ENCODE measurements at places on chromosomes 2 and 18.
A peak's percentile ranks its signal among the peaks of the same experiment; 100 is the strongest.

DNA sequence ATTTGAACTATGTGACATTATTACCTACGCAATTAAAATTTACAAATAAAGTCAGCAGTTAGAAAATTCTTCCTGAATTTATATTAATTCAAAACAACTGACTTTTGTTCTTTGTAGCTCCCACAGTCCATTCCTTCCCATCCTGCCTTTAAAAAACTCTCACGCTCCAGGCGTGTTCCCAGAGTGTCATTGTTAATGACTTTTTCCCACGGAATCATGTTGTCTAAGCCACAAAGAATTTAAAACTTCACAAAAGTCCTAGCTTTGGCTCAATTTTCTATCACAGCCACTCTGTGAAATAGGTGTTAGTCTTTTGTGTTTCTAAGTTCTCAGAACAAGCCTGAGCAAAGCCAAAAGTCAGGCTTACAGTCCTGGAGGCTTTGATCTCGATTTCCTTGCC lies 26.5 kb downstream of the SLC1A4 start:
- no peak for DNase-seq

DNA sequence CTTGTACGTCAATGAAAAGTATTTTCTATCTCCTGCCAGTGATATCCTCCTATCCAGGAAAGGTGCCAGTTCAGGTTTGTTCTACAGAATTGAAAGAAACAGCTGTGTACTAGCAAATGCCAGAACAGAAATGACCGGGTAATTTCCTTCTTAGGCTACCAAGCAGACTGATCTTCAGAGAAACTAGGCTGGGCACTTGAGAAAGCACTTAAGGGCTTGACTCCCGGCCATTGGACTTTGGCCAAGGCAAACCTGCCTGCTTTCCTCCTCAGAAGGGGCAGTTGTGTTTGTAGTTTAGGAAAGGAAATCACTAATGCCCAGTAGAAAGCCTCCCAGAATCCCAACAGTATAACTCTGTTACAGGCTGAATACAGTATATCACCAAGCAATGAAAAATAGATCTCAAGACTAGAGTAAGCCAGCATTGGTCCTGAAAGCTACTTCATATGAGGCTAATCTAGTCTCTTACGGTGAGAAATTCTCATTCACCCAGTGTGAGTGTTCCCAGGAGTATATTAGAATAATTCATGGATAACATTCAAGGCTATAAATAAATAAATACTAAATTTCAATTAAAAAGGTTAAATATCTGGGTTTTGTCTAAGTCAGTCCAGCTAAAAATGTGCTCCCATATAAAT lies 43.0 kb upstream of the COL5A2 start:
- no peak for DNase-seq

DNA sequence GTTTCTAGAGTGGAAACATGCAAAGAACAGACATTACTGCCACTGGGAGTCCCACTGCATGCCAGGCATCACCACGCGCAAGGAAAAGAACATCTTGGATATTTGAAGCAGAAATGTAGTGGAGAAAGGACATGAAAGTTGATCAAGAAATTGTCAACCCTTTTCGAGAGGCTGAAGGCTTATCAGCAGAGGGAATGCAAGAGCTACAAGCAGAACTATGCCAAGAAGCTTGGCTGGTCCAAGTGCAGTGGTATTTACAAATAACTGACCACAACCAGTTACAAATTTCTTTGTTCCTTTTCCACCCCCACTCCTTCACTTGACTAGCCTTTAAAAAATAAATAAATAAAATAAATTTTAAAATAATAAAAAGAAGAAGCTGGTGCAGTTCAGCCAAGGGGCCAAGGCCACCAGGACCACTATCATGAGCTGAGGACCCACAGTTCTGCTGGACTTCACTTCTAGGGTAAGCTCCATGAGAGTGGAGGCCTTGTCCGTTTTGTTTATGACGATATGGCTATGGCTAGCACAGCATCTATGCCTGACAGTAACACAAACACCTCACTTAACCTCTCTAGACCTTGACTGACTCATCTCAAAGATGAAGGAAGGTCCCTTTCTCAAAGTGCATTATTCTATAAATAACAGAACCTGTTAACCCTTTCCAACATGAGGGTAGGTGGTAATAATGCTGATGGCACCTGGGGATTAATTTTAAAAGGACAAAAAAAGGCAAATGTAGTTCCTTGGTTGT lies 20.9 kb downstream of the MARCHF4 start:
- DNase-seq, result no peak

DNA sequence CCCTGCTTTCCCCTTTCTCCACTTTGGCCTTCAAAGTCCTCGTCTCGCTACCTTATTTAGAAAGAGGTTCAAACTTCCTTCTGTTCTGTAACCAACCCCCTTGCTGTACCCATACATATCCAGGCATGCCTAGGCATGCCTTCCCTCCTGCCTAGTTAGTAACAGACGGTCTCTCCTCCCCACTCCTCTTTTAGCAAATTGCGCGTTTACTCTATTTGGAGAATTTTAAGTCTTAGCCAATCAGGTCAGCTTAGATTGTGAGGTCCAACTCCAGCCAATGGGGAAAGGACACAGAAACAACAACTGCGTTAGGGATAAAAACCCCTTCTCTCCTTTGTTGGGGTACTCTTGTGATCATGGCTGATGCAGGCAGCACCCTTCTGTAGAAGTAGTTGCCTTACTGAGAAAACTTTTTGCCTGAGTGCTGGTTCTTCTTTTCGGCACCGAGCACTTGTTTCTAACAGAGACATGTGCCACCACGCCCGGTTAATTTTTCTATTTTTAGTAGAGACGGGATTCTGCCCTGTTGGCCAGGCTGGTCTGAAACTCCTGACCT lies 85.9 kb upstream of the FOXI3 start:
- DNase-seq, result no peak

- DNase-seq, result no peak
These were observed 36.9 kb upstream of the EPAS1 start for GRCh38 chr2:46260305-46260704.

- DNase-seq, result no peak
These were observed 174.6 kb downstream of the HAUS1 start for GRCh38 chr18:46278481-46279465.

DNA sequence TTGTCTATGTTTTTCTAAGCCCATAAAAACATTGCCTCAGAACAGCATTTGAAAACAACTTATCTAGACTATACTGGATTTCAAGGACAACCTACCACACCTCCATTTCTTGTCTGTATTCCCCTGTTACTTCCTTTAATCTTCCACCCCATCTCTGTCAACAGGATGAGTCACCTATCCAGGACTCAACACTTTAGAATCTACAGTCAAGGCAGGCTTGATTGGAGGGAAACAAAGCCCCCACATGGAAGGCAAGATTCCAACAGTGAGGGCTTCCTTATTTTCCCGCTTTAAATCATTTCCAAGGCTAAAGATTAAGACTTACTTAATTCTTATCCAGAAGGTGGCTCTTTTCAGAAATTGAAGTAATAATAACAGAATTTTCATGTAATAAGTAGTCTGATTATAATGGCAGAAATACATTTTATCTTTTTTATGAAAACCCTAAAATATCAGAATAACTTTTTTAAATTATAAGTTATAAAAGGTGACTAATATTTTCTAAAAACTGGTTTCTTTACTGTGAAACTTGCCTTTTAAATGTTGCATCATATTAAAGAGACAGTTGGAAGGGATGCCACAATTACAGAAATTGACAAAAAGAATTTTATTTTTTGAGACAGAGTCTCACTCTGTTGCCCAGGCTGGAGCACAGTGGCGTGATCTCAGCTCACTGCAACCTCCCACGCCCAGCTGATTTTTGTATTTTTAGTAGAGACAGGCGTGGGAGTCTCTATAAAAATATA lies 138.7 kb upstream of the CCDC150 start:
- DNase-seq, result no peak

- no peak for DNase-seq
These were observed 131.5 kb downstream of the SOCS6 start for GRCh38 chr18:70420146-70420898.

GRCh38 chr2:7969756-7970515 lies 711.9 kb upstream of the ID2 start:
- no peak for DNase-seq

DNA sequence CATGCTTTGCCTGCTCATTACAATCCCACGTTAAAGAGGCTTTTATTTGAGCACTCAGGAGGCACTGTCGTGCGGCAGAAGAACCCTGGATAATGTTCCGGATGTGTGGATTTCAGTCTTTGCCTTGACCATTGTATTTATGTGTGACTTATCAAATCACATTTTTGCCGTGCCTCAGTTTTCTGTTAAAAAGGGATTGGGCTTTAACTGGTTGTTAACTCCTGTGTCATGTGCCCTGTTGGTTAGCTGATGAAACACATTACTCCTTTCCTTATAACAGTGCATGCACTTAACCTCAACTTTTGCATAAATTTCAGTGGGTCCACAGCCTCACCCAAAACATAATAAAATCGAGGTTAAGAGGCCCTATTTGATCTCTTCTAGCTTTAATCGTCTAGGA lies 52.7 kb downstream of the NAB1 start:
- DNase-seq, result no peak

DNA sequence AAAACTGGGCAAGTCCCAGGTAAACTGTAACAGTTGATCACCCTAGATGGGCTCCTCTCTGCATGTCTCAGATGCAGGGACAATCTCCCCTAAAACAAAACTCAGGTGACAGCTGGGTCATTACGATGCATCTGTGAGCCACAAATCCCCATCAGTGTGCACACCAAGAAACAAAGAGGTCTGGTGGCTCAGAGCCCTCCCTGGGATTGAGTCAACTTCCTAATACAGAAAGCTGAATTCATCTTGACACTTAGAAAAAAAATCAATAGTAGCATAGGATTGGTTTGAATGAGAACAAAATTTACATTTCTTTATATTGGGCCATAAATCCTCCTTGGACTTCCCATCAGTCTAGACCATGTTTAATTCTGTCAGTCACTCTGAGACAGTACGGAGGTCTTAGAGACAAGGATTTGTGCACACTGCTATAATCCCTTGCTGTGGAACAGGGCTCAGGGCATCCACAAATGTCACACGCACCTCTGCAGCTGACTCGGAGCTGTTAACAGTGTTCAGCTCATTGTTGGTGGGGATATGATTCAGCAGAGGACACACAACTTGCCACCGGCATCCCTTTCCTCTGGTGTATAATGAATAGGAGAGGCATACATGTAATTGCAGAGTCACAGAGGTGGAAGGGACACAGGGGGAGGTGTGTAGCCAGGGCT lies 44.5 kb upstream of the DAPL1 start:
- no peak for DNase-seq

DNA sequence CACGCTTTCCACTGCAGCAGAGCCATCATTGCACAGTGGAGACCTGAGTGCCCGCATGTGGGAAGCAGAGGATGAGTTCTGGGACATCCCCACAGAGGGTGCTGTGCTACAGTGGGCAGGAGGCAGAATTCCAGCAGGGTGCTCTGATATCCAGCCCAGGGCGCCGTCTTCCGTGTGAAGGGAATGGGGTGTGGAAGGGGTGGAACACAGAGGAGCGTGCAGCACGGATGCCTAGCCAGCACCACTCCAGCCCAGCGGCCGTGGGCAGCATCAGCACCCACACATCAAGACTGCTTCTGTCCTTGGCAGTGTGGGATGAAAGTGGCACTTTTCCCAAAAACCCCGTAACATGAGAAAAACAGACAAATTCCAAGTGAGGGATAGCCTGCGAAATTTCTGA lies 134.3 kb downstream of the ZNF236 start:
- DNase-seq, result no peak

DNA sequence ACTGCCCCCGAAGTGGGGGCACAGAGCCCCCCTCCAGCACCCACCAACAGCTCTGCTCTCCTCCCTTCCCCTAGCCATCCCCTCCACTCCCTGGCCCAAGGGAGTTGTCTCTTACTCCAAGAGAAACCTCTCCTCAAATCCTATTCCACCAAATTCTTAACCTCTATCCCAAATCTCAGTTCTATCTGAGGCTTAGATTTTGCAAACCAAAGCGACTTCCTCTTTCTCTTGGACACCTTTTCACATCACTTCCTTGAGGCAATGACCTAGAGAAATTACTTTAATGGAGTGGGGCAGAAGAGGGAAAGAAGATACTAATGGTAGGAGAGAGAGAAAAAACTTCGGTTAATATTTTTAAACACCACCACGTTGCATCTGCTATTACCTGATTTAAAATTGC lies 167.2 kb downstream of the SS18 start:
- DNase-seq, result no peak

- no peak for DNase-seq
These were observed 229.9 kb downstream of the ACKR3 start for GRCh38 chr2:236799391-236800026.

GRCh38 chr18:25250474-25250851 lies 101.5 kb downstream of the ZNF521 start:
- DNase-seq, result no peak

- no peak for DNase-seq
These were observed 99.7 kb upstream of the UGP2 start for GRCh38 chr2:63741884-63742579.

- DNase-seq, result no peak
These were observed 100.0 kb upstream of the PKDCC start for GRCh38 chr2:41947701-41948396.

DNA sequence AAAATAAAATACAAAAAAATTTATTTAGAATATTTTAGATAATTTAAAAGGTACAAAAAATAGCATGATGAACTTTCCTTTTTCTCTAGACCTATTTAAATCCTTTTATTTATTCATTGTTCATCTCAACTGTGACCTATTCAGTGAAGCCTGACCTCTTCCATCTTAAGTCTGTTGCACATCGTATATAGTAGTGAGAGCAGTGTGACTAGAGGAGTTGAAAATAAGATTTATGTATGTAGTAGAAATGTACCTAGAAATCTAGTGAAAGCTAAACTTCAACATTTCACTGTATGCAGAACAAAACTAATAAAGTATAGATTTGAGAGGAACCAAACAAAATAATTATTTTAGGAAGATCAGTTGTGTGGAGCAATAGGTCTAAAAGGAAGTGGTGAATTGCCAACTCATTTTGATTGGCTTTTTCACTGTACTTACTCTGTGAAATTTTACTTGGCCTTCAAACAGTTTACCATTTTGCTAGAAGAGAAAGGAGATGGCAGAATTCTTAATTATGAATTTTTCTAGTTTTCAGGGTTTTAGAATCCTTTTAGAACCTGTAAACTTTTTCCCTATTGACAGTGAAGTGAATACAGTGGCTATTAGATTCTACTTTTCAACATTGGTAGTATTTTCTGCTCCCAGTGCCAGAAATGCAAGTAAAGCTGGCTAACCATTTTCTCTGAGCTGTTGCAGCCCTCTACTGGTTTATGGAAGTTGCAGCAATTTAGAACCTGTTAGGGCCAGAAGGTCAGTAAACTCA lies 11.0 kb downstream of the ANKRD12 start:
- peak; percentile 52 for DNase-seq

- no peak for DNase-seq
These were observed 95.1 kb downstream of the MTCL1 start for GRCh38 chr18:8800445-8800844.

DNA sequence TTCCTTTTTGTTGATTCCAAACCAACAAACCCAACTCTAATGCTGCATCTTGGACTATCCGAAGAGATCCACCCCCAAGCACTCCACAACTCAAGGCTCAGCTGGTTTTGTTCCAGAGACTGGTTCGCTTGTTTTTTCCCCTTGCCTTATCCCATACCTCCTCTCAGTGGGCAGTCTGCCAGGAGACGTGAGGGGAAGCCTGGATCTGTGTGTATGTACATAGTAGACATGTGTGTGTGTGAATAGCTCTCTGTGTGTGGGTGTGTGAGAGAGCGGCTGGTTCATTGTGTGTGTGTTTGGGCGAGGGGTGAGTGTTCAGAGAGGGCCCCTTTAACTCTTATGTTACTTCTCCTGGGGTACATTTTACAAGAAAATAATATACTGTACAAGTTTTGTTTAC lies 94.4 kb downstream of the NRP2 start:
- peak; percentile 44 for DNase-seq

- DNase-seq, result no peak
These were observed 7.6 kb downstream of the SERPINE2 start for GRCh38 chr2:224031358-224031970.

GRCh38 chr2:133503927-133504326 lies 64.3 kb downstream of the NCKAP5 start:
- DNase-seq, result no peak
